ENCODE measurements at places on chromosomes 1 and 21. TPM values are rescaled to one million over a fixed set of nuclear protein-coding genes. Genes with fewer than 3 reads are reported as not detected.

GRCh38 chr1:221992427-221992826, 250.5 kb upstream of the DUSP10 start:
- DNase-seq = no peak

GRCh38 chr1:59997479-59998115, 71.0 kb upstream of the CYP2J2 start:
- no peak for DNase-seq

- no peak for DNase-seq
Observed at GRCh38 chr1:97144527-97144926, 422.9 kb downstream of the PTBP2 start.

DNA sequence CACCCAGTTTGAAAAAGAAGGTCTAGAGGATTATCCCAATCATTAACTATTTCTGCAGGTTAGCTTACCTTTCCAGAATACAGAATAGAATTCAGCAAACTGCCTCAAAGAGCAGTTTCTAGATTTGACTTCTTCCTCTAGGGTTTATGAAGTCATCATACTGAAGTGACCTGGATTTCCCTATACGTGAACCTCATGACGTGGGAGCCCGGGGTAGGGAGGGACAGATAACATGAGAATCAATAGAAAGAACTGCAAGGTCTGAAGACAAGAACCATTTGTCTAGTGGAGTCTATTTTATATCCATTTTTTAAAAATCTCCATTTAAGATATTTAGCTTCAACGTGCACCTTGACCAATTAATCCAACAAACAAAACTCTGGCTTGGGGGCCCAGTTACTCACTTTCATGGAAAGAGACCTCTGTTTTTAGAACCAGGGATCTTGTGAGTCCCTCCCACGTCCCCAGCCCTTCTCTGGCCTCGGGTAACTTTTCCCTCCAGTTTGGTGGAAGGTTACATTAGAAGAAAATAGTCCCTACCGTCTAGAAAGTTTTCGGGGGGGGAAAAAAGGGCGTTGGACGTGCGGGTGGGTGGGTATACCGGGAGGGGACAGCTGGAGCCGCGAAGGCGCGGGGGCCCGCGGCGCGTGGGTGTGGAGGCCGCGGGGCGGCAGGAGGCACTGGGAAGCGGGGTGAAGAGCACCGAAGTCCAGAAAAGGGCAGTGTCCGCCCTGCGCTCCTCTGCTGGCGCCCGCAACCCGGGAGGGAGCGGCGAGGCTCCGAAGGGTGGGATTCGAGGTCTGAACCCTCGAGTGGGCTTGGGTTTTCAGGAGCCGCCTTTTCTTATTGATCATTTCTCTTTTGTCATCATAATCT, 13.8 kb upstream of the POGZ start:
- peak; percentile 64 for DNase-seq

- DNase-seq = peak; percentile 89
Observed at GRCh38 chr1:37673920-37674319, 18.4 kb upstream of the CDCA8 start.

- DNase-seq = no peak
Observed at GRCh38 chr1:244218220-244218619, 167.1 kb downstream of the ZBTB18 start.

The TMPRSS3 gene
- total RNA-seq = 1.8 TPM

The L1TD1 gene
- total RNA-seq = not detected
